ENCODE measurements at places on chromosomes 11 and 22.

DNA sequence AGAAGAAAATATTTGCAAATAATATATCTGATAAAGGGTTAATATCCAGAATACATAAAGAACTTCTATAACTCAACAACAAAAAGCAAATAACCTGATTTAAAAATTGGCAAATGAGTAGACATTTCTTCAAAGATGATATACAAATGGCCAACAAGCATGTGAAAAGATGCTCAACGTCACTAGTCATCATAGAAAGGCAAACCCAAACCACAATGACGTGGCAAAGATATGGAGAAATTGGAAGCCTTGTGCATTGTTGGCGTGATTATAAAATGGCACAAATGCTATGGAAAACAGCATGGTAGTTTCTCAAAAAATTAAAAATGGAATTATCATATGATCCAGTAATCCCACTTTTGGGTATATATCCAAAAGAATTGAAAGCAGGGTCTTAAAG, 466.3 kb downstream of the TBC1D22A start:
- no peak for DNase-seq

DNA sequence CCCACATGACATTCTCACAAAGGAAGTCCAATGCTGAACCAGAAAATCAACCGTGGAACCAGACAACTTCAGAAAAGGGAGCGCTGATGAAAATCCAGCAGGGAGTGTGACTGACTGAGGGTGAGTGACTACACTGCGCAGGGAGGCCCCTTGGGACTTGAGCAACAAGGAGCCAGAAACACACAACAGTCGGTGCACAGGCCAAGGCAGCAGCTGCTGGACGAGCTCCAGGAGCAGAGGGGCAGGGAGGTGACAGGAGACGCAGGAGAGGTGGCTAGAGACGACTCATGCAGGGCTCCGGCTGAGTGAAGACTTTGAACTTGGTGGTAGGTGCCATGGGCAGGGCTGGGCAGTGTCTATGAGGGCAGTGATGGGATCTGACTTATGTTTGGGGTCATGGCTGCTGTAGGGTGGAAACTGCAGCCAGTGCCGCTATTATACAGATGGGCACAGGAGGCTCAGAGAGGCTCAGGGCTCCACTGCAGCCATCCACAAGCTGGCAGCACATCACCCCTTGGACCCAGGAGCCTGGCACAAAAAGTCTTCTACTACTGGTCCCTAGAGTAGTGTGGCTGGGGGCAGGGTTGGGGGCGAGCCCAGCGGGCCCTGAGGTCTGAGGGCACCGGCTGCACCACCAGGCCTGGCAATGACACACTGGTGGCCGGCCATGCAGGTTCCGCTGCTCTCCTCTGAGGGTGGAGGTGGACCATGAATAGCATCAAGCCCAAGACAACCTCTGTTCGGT, 10.3 kb upstream of the FADD start:
- DNase-seq: no peak

DNA sequence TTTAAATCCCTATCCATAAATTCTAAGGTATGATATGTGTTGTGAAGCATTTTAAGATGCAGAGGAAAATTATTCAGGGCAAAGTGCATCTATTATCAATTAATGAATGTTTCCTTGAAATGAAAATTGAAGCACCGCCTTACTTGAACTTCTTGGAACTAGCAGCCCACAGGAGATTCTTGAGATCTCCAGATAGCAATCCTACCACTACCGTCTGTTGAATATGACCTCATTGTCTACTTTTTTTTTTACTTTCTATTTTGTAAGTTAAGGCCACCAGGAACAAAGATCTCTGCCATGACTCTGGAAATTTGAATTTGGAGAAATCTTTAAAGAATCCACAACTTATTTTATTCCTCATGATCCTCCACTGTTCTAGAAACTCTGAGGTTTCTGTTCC, 808.7 kb downstream of the KCNA4 start:
- DNase-seq: no peak

DNA sequence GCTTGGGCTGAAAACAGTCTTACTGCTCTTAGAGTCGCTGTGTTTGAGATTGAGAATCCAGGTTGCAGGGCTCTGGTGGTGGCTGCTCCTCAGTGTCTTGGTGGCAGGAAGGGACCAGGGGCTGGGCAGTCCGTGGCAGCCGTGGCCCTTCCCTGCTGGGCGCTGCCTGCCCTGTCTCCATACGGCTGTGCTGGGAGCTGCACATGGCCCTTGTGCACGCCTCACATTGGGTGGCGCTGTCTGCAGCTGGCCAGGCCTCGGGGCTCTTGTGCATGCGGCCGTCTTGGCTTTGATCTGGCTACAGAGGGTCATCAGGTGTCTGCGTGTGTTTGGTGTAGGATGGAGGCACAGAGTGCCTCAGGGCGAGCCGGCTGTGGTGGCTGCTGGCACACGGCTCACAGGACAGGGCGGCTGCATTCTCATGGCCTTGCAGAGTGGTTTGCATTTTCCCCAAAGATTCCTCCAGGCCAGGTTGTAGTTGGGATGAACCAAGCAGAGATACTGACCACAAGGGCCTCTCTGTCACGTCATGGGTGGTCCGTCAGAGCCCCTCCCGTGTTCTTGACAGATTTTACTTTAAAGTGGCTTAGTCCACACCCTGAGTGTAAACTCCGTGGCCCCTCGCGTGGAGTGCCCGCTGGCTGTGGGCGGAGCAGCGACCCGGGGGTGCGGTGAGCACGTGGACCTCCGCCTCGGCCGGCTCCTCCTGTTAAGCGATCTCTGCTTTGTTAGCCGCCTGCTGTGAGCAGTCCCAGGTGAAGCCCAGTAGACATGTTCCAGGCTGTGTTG, 34.7 kb downstream of the MUC6 start:
- DNase-seq: no peak

- DNase-seq: no peak
Observed at GRCh38 chr11:57426439-57426928, 437 bp downstream of the SLC43A3 start.

DNA sequence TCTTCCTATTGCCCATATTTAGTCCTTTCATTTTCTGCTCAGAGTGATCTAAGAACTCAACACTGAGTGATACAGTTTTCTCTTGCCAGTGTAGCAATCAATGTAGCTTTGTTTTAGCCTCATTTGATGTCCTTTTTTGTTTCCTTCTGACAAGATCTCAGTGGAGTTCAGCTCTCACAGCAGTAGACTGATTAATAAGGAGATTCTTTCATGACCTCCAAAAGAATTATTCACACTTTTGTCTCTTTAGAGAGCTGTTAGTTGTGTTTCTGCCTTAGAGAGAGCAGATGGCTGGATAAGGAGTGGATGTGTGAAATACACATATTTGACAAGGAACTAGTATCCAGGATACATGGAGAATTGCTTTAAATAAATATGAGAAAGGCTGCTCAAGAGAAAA, 6.6 kb upstream of the TMEM225 start:
- DNase-seq: no peak

- no peak for DNase-seq
Observed at GRCh38 chr11:43927925-43928707, 14.3 kb upstream of the C11orf96 start.

DNA sequence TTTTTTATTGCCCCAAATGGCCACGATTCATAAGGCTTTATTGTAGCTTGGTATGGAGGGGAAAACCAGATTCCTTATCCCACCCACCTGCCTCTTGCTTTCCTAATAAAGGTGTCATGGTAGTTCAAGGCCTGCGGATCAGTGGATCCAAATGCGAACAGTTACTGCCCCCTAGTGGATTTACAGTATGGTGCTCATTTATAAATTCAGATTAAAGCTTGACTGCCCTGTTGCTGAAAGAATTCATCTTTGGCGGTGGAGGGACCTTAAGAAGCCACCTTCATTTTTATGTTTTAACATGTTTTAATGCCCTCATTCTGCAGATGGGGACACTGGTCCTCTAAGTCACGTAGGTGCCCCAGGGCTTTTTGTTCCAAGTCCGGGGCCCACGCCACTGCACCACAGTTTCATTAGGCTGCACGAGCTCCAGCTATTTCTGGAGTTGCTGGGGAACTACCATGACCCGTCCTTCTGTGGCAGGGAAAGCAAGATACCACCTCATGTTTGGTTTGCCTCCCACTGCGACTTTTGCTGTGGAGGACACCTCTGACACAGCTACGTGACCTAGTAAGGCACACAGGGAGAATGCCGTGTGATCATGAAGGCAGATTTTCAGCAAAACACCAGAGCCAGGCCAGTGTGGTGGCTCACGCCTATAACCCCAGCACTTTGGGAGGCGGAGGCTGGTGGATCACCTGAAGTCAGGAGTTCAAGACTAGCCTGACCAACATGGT, 15.6 kb upstream of the INCENP start:
- peak; percentile 47 for DNase-seq

DNA sequence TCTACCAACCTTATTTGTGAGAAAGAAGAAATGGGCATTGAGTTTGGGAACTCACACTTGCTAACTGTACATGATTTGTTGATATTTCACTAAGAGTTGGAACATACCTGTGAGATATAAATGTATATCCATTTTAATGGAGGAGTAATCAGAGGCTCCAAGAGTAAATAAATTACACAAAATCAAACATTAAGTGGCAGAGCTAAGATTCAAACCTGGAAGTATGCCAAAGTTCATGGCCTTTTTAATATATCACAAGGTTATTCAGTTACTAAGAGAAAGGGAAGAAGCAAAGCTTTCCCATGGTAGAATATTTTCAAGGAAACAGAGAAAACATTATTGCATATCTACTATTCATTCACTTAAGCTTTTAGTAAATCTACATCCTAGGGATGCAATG, 1641.1 kb downstream of the FAM181B start:
- no peak for DNase-seq

DNA sequence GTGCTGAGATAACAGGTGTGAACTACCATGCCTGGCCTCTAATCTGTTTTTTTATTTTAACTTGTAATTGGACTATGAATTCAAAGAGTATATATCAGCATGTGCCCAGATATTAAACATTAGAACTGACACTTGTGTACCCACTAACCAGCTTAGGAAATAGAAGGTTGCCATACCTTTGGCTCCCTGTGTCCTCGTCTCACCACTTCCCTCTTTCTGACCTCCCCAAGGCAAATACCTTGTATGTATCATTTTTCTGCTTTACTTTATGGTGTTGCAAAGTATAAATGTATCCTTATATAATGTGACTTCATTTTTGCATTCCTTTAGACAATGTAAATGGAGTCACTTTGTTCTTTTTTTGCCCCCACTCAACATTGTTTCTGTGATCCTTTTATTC, 9.1 kb downstream of the PPP6R3 start:
- no peak for DNase-seq

DNA sequence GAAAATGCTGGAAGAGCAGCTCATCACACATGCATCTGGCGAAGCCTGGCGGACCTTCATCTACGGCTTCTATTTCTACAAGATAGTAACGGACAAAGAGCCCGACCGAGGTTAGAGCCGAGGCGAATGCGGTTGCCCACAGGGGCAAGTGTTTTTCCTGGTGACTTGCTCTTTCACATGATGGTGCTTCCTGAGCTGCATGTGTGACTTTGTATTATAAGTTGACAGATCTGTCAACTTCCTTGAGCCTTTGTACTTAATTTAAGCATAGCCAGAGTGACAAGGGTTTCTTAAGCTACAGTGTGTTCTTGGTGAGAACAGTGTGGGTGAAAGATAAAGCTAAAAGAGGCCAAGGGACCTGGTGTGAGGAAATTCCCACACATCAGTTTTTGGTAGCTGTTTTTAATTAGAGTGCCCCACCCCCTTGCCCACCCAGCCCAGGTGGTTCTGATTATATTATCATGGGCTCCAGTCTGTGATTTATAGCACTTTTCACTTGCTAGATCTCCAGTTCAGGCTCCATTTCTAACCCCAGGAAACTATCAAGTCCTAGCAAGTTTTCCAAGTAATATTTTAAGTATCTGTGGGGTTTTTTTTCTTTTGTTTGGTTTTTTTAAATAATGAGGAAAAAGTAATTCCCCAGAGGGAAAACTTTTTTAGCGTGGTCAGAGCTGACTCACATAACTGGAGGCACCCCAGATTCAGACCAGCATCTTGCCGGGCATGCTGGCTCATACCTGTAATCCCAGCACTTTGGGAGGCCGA, 68.0 kb upstream of the YWHAH start:
- no peak for DNase-seq

GRCh38 chr11:77249427-77249826, 52.1 kb downstream of the GDPD4 start:
- DNase-seq: no peak

- no peak for DNase-seq
Observed at GRCh38 chr11:82533628-82534327, 199.9 kb downstream of the FAM181B start.

- no peak for DNase-seq
Observed at GRCh38 chr11:13104619-13105236, 95.6 kb downstream of the RASSF10 start.

GRCh38 chr11:120911943-120912342, 112.0 kb upstream of the TBCEL start:
- DNase-seq: no peak

GRCh38 chr11:86916330-86916729, 38.9 kb downstream of the FZD4 start:
- no peak for DNase-seq

- DNase-seq: no peak
Observed at GRCh38 chr22:20750461-20751184, 23.3 kb upstream of the SERPIND1 start.

- no peak for DNase-seq
Observed at GRCh38 chr11:10318527-10318802, 13.6 kb downstream of the ADM start.

DNA sequence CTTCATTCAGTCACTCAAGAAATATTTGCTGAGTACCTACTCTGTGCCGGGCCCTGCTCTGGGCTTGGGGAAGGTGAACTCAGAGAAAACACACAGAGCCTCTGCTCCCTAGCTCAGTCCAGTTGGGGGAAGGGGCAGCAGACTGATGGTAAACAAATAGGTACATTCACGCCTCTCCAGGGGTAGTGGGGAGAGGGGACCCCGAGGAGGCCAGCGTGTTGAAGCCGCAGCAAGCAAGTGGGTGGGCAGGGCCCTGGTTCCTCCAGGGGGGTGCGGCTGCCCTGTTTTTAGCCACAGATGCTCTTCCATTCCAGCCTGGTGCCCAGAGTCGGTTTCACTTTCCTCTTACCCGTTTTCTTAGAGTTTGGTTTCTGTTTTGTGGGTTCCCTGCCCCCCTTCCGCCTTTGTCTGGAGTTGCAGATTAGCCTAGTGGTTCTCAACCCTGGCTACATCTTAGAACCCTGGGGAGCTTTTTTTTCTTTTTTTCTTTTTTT, 8.7 kb downstream of the DRAP1 start:
- peak; percentile 51 for DNase-seq

- DNase-seq: no peak
Observed at GRCh38 chr11:121538054-121538453, 85.3 kb upstream of the SORL1-AS1 start.

Measured in liver (tissue), 10 donors.